ENCODE measurements at places on chromosomes 5 and 9.

- DNase-seq, result no peak
Observed at GRCh38 chr9:95112436-95113280, 204.9 kb downstream of the FANCC start.

DNA sequence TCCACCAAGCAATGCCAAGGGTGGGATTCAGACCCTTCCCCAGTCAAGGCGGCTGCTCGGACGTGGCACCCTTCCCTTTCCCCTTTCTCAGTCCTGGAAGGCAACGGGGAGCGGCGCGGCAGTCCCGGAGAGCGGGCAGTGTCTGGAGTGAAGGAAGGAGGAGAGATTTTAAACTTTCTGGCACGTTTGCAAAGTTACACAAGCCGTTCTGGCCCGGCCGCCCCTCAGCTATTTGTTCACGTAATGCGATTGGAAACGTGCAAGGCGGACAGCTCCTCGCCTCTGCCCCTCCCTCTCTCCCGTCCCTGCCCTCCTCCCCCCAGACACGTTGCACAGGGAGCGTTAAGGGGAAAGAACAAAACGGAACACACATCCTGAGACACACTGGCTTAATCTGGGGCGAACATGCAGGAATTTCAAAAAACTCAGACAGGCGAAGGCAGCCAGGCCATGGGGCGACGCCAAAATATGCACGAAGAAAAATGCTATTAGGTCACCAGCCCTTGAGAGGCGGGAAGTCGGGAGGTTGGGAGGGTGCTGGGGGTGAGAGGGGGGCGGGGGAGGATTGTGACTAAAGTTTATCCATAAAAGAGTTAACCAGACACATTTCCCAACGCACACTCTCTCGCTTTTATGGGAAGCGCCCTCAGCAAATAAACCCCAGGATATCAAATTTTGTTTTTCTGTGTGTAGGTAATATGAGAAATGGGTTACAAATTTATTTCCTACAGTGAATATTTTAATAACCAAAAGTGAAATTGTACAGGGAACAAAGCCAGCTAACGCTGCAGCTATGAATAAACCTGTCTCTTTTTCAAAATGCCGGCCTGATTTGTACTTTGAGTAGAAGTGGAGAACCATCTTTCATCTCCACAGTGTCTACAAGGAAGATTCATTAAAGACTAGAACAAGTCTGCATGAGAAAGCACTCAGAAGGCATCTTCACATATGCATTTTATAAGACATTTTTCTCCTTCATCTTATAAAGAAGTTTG, at the start of gene LOX:
Gene LOX, minus strand, starts transcription at position 144 of the 995 bp plus-strand sequence. CDS start 274 bp downstream, outside the sequence.
- no peak for DNase-seq

DNA sequence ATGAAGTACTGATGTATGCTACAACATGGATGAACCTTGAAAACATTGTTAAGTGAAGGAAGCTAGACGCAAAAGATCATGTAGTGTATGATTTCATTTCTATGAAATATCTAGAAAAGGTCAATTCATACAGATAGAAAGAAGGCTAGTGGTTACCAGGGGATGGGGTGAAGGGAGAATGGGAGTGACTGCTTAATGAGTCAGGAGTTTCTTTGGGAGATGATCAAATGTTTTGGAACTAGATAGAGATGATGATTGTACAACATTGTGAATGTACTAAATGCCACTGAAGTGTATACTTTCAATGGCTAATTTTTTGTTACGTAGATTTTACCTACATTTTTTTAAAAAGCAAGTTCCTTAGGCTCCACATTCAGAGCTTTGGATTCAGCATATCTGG, 14.9 kb upstream of the DELE1 start:
- DNase-seq, result no peak

DNA sequence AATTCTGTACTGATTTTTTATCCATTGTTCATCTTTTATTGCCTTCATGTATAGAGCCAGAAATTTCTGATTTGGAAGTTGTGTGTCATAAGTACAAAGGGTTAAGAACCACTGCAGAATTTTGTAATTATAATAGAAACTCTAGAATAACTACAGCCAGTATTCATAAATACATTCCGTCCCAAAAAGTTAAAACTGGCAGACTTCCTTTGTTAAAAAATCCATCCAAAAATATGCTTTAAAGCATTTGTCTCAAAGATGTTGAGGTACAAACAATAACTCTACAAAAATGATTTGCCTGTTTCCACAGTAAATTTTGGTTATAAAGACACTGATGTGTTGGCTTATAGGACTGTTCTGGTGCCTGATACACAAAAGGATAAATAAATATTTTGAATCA, 436.6 kb downstream of the DTWD2 start:
- DNase-seq, result no peak

GRCh38 chr9:27227192-27227591, 69.8 kb downstream of the EQTN start:
- DNase-seq, result no peak

GRCh38 chr5:160488394-160489325, 67.0 kb downstream of the PTTG1 start:
- no peak for DNase-seq

Measured in activated CD4-positive, alpha-beta T cell treated with anti-CD3 and anti-CD28 coated beads, Interleukin-2, amount 50 U/mL, for 1 hour (primary cell).